ENCODE measurements at places on chromosomes 12 and 14.

- no peak for DNase-seq
Measured at GRCh38 chr12:102903337-102904007, 13.6 kb downstream of the PAH start.

GRCh38 chr14:71136386-71137060, 229.3 kb downstream of the PCNX1 start:
- no peak for DNase-seq

DNA sequence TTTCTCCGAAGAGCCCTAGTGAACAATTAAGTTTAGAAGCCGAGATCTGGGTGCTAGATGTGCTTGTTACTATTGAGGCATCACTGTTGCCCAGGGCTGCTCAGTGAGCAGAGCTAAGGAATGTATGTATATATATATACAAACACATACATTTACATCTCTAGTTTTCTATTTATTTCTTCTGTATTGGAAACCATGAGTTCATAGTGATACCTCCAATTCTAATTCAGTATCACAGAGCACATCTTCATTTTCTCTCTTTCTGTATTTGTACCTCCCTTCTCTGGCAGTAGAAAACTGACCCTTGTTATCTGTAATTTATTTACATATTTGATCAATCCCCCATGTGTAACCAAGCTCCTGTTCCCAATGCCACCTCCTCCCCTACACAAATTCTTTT, 40.7 kb upstream of the FUT8 start:
- DNase-seq: no peak

DNA sequence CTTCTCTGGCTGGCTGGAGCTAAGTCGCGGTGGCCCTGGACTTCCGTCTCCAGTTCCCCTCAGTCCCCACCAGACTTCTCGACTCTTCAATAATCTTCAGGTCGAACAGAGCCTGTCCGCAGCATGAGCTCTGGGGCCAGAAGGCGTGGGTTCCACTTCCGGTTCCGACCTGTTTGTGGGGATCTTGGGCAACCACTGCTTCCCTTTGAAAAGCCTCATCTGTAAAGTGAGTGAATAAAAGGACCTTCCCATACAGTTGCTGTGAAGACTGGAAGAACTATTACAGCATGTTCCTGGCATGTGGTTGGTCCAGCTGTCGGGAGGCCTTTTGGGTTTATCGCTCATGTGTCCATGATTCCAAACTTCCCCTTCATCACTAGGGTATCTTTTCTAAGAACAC, 19.4 kb downstream of the ADGRD1 start:
- no peak for DNase-seq

- DNase-seq: no peak
Measured at GRCh38 chr12:124130691-124131591, 157.9 kb downstream of the ZNF664 start.

- DNase-seq: no peak
Measured at GRCh38 chr12:28814246-28814645, 334.8 kb upstream of the FAR2 start.

DNA sequence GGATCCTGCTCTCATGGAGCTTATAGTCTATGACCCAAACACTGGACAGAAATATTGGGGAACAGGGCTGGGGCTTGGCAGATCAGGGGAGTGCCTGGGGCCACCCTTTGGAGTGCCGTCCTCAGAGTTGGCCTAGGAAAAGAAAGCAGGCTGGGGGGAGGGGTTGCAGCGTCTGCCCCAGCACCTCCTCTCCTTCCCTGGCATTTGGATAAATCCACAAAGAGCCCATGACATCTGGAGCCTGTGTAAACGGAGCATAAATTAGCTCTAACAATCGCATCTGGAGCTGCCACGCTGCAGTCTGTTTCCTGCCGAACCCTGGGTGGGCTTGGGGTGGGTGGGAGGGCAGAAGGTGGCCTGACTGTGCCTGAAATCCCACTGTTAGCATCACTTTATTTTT, 63.8 kb downstream of the MVK start:
- no peak for DNase-seq

DNA sequence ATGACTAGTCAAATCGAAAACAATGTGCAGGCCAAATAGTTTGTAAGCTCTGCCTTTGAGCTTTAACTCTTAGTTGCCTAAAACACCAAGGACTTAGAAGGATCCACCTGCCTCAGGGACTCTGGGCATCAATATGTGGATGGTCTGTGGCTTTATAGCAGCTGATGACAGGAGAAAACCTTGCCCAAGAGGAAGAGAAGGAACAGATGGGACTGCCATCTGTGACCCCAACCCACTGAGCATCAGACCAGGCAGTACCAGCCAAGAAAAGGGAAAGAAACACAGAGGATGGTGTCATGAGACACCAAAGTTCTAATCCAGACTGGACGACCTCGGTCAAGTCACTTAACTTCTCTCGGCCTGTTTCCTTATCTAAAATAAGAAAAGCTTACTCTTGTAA, 12.7 kb downstream of the TGFB3 start:
- DNase-seq: no peak

- no peak for DNase-seq
Measured at GRCh38 chr12:71499834-71500233, 60.2 kb downstream of the LGR5 start.

GRCh38 chr14:46250113-46250703, 401.4 kb downstream of the RPL10L start:
- no peak for DNase-seq

- no peak for DNase-seq
Measured at GRCh38 chr12:119990382-119990874, 1.4 kb downstream of the BICDL1 start.

DNA sequence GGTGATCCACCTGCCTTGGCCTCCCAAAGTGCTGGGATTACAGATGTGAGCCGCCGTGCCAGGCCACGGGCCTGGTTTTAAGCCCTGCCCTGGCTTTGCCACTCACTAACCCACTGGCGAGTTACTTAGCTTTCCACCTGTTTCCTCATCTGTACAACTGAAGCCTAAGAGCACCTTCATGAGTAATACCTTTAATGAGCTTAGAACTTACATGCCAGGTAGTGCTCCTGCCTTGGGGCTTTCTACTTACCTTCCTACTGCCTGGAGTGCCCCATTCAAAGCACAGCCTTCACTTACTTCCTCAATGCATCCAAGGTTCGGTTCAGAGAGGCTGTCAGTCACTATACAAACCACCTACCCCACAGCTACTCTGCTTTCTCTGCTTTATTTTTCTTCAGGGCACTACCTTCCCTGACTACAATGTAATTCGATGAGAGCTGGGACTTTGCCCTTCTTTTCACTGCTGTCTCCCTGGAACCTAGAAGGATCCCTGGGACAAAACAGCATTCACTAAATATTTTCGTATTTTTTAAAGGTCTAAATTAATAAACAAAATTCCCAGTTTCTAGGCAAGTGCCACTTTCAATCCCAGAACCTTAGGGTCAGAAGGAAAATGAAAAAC, 13.8 kb downstream of the ZCCHC8 start:
- DNase-seq: no peak

GRCh38 chr14:21070083-21070609, at the start of gene ARHGEF40:
ARHGEF40 (plus strand) TSS chr14:21070304; CDS start chr14:21070397, 93 bp downstream.
- DNase-seq: no peak

- DNase-seq: no peak
Measured at GRCh38 chr12:119659289-119659897, 8.5 kb upstream of the PRKAB1 start.
